NCI-H526 (cell line): ENCODE measurements at places on chromosomes 12 and 14.

GRCh38 chr12:23657598-23657997 is 291.9 kb downstream of the SOX5 start:
- DNase-seq = no peak

DNA sequence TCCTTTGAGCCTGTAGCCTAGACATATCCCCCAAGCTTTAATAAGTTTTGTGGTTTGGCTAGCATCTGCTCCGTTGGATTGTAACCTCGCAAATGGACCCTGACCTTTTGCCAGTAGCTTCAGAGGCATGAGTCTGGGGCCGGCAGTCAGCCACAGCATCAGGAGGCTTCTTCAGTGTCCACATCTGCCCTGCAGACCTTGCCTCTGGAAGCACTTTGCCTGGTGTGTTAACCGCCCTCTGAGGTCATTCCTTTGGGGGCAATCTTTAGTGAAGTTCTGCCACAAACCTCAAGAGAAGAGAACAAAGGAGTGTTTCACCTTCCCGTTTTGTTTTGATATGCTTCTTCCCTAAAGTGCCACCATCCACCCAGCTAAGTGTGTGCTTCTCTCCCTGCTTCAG is 71.4 kb downstream of the GNS start:
- no peak for DNase-seq

- no peak for DNase-seq
Measured at GRCh38 chr12:13436182-13436581, 239.7 kb downstream of the EMP1 start.

DNA sequence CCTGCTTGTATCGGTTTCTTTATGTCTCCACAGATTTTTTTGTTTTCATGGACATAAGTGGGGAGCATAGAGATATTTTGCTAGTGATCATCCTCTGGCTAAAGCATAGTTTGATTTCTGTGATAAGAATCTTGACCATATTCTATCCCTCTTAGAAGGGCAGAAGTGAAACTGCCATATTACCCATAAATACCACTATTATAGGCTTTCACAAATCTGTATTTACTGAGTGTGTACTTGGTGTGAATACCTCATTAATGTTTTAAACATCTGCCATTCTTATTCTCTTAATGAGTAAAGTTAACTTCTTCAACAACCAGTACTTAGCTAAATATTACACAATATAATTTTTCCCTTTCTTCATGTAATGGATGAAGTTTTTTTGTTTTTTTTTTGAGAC is 16.1 kb downstream of the WNK1 start:
- no peak for DNase-seq

- no peak for DNase-seq
Measured at GRCh38 chr12:6758506-6759095, 5.7 kb upstream of the MLF2 start.

DNA sequence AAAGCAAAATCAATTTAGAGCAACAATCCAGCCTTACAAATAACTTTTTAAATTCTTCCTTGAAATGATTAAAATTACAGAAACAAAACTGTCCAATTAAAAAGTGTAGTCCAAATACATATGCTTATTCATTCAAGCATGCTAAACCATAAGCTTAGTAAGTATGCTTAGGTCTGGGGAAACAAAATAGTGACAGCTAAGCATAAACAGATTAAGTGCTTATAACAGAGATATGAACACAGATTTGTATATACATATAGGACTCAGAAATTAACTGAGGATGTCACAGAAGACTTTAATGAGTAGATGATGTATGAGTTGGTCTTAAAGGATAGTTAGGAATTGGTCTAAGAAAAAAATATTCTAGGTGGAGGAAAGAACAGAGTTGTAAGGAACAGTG is 41.8 kb downstream of the SCAF11 start:
- no peak for DNase-seq

- peak; percentile 82 for DNase-seq
Measured at GRCh38 chr12:124993626-124994436, at the start of gene BRI3BP. BRI3BP (plus strand) TSS chr12:124993645; CDS start chr12:124993791, 146 bp downstream.

DNA sequence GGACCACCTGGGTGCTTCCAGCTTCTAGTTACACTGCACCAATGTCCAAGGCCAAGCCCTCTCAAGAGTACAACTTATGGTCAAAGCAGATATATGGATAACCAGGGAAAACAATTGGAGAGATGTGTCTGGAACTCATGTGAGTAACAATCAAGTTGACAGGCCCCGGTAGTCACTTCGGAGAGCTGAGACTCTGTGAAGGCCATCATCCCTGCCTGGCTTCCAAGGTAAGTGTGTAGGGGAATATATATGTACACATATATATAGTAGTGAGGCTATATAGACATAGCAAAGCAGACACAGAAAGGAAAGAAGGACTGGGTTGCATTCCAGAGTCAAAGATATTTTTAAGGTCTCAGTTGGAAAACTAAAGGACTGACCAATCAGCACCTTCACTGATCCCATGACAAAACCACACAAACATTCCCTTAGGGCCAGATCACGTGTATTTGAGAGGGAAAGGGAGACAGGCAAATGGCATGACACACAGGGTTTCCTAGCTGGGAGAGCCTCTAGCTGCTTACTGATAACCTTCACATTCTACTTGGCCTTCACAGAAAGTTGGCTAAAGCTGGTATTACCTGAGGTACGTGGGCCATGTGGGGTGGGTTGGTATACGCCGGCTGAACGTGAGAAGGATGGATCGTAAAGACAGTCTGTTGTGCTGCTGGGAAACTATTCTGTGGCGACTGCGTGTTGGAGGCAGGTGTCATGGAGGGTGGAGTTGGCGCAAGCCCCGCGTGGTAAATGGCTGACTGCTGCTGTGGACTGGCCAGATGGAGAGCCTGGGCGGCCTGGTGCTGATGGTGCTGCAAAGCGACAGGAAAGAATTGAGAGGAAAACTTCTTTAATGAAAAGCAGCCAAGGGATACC is 50.0 kb downstream of the SH2B3 start:
- DNase-seq = no peak

DNA sequence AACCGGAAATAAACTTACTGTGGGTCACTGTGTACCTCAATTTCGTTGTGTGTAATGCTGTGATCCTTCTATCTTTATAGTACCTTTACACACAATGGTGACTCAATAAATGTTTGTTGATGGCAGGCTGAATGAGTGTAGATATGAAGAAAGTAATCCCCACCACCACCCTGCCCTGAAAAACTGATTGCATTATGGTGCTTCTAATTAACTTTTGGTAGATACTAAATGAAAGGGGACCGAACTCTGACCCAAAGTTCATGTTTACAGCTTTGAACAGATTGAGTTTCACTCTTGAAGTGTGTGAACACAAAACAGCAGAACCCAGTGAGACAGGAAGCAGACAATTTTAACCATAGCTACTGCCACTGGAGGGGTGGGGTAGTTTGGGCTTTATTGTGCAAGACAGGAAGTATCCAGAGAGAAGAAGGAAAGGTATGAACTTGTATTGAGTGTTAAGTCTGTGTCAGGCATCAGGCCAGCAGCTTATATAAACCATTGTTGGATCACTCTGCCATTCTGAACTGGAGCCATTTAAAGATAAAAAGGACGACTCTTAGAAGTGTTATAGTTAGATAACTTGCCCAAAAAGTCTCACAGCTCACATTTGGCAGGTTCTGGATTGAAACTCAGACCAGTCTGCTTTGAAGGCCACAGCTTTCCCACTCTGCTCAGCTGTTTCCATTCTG is 197.0 kb upstream of the AMIGO2 start:
- no peak for DNase-seq

GRCh38 chr12:79455286-79455685 is 235.5 kb downstream of the PAWR start:
- DNase-seq = no peak

- peak; percentile 77 for DNase-seq
Measured at GRCh38 chr12:121799156-121799841, 4.5 kb upstream of the SETD1B start.

GRCh38 chr14:95290871-95291431 is 28.8 kb downstream of the CLMN start:
- DNase-seq = peak; percentile 86

DNA sequence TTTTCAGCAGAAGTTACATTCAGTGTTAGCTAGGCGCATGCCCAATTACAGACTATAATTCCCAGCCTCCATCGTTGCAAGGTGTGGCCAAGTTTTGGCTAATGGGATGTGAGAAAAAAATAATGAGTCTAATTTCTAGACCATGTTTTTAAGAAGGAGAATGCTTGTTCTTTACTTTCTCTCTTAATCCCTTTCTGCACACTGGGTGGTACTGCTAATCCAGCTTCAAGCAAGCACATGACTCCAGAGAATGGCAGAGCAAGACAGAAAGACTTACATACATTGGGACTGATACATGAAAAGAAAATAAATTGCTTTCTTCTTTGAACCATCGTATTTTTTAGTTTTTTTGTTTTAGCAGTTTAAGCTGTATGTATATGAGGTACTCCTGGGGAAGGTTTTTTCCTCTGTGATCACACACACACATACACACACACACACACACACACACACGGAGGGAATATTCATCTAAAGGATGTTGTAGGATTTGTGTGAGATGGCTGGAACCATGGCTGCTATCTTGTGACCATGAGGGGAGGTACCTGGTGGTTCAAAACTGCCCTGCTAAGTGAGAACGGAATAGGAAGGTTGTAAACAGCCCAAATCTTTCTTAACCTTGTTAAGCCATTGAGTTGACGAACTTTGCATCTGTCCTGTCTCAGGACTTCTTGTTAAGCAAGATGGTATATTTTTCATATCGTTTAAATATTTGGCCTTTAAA is 34.3 kb upstream of the LTA4H start:
- DNase-seq = no peak

- peak; percentile 55 for DNase-seq
Measured at GRCh38 chr12:24947541-24948419, 1.1 kb downstream of the BCAT1 start.

DNA sequence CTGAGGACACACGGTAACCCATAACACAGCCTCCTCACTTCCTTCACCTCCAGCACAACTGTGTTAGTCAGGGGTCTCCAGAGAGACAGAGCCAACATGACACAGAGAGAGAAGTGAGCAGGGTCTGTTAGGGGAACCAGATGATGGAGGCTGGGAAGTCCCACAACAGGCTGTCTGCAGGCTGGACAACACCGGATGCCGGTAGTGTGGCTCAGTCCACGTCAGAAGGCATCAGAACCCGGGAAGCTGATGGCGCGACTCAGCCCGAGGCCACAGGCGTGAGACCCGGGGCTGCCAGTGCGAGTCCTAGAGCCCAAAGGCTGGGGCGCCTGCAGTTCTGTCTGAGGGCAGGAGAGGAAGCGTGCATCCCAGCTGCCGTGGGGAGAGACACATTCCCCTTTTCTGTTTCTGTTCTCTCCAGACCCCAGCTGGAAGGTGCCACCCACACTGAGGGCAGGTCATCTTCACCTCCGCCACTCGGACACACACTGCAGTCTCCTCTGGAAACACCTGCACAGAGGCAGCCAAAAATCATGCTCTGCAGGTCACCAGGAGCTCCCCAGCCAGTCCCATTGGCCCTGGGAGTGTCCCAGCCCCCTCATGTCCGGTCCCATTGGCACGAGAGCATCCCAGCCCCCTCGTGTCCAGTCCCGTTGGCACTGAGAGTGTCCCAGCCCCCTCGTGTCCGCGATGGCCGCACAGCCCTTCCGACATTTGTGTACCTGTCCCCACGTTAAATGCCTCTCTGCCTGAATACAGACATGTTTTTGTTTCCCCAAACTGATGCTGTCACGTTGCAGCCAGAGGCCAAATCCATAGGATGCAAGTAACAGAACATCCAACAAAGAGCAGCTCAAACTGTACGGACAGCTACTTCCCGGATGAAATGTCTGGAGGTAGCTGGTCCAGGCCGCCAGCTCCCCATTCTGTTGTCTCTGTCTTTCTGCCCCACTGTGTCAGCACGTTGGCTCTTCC is 7.9 kb upstream of the FBRSL1 start:
- no peak for DNase-seq

DNA sequence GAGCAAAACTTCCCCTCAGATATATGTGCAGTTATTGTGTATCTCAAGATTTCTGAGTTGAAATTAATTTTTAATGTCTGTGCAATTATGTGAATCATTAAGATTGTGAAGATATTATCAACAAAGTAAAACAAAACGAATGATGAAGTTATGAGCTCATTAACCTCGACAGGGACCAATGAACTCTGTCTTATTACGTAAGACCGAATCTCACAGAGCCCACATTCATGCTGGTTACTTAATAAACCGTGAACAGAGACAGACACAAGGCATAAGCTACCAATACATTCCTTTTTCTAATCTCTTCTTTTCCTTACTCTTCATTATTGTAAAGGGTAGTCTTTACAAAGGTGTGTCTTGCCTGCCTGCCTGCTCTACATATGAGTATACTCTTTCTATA is 568.7 kb downstream of the RPS29 start:
- DNase-seq = no peak

- DNase-seq = no peak
Measured at GRCh38 chr14:79937433-79937832, 273.9 kb downstream of the DIO2 start.

DNA sequence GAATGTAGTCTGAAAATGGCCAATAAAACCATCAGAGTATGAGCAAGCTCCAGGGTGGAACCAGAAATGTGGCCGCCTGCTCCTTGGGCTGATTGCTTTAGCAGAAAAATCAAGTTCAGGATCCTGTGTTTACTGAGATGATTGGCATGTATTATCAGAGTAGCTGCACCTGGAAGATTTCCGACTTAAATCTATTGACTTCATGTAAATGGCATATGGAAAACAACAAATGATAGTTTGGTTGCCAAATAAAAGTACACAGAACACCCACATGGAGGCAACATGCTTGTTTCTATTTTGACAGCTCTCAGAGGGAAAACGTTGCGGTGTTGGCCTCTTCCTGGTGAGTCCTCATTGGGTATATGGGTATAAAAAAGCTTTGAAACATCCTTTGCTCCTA is 31.3 kb downstream of the SOCS2 start:
- no peak for DNase-seq

DNA sequence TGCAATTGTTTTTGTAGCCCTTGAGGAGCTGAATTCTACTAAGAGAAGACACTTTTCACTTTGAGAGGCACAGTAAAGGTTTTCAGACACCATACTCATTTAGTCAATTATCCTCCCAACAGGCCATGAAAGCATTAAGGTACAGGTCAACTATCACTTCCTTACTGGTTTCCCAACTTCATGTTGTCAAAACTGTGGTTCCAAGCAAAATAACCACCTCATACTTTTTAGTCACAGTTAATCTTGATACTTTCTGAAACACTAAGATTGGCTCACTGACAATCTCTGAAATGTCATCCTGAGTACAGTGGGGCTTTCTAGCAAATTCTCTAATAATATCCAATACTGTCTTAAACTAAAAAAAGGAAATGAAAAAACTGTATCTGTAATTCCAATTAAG is 71.7 kb downstream of the SLC2A13 start:
- DNase-seq = no peak

DNA sequence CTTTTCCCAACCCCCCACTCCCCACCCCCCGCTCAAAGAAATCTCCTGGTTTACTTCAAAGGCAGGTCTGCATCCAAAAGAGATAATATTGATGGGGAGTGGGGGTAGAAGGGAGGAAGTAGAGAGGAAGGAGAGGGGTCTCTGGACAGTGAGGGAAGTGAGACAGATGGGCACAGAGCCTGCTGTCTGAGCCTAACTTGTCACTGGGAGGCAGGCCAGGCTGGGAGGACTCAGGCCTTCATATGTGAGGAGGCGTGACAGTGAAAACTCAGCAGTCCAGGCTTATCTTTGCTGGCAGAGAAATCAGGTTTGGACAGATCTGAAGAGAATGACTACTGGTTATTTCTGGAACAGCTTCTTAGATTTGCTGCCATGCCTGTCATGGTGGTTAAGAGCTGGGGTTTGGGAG is 192.3 kb downstream of the NUAK1 start:
- DNase-seq = no peak
